ENCODE measurements at places on chromosomes 16 and 17.

DNA sequence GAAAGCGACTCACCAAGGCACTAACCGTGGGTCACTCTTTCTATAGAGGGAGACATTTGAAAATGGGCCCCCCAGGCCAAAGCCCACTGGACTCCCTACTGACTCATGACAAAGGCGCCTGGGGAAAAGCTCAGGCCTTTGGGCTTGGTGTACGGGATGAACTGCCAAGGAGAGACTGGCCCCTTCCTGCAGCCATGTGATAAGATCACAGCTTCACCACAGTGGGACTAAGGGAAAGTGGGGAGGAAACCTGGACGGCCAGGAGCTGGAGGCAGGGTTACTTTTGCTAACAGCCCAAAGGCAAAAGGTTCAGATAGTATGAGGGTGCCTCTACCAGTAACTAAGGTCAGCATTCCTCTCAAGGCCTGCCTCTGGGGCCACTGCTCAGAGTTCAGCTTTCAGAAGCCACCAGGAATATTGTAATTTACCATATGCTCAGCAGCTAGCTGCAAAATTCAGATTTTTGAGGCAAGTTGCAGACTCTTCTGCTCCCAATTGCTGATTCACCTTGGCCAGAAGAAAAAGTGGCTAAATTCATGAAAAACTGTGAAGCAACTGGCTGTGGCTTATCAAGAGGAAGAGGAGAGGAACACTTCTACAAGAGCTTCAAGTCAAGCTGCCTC lies 37.1 kb upstream of the SLC25A19 start:
- DNase-seq, result no peak

DNA sequence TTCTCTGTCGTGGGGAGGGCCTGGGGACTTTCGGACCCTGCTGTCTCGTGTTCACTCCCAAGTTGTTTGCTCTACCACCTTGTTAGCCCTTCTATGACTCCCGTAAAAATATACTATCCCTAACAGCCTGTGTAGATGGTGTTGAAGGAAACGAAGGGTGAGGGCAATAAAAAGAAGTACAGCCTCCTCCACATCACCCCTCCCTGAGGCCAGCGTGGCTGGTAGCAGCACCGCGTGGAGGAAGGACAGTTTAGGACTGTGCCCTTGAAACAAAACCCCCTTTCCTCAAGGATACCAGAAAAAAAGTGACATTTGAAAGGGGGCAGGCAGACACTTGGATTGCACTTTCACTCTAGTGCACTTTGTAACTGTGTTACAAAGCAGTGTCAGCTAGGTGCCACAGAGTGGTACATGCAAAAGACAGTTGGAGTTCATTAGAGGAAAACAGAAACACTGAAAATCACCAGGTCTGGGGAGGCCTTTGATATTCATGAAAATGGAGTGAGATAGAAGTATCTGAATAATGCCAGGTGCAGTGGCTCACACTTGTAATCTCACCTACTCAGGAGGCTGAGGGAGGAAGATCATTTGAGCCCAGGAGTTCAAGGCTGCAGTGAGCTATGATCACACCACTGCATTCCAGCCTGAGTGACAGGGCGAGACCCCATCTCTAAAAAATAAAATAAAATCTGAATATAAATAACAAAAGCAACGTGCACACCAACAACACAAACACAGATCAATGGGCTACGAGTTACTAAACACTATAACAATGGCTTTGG lies 53.8 kb downstream of the TBX4 start:
- DNase-seq, result no peak

- DNase-seq, result no peak
Observed at GRCh38 chr17:76528528-76529223, 8.8 kb downstream of the CYGB start.

GRCh38 chr17:65173284-65173793 lies 36.2 kb downstream of the RGS9 start:
- DNase-seq, result no peak

DNA sequence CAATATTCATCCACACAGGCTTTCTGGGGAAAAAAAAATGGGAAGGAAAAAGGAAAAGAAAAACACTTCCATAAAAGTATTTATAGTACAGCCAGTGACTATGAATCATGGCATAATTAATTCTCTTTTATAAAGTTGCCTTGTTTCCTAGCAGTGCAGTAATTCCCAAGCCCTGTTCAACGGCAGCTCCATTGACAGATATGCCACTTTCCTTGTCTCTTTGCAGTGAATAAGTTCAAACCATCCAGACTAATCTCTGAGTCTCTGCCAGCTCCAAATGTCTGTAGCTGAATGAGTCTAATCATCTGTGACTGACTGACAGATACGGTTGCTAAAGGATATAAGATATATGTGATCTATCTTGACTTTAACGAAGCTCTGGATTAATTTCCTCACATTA lies 52.9 kb upstream of the KCNJ16 start:
- no peak for DNase-seq

DNA sequence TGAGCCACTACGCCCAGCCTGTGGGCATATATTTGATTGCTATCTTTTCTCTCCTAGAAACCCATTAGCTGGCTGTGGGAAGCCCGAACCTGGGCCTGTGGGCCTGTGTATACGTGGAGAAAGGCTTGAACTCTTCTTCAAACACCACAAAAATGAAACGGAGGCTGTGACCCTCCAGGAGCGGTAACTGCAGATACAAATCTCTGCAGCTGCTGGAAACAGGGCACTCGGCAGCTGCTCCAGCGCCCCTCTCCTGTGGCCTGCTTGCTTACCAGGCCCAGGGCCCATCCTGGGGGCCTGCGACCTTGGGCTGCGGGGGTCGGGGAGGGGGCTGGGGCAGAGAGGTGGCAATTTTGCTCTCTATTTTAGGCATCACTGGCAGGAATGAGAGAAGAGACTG lies 28.0 kb upstream of the MTSS2 start:
- DNase-seq, result no peak

GRCh38 chr16:24821129-24821528 lies 24.6 kb upstream of the SLC5A11 start:
- no peak for DNase-seq

DNA sequence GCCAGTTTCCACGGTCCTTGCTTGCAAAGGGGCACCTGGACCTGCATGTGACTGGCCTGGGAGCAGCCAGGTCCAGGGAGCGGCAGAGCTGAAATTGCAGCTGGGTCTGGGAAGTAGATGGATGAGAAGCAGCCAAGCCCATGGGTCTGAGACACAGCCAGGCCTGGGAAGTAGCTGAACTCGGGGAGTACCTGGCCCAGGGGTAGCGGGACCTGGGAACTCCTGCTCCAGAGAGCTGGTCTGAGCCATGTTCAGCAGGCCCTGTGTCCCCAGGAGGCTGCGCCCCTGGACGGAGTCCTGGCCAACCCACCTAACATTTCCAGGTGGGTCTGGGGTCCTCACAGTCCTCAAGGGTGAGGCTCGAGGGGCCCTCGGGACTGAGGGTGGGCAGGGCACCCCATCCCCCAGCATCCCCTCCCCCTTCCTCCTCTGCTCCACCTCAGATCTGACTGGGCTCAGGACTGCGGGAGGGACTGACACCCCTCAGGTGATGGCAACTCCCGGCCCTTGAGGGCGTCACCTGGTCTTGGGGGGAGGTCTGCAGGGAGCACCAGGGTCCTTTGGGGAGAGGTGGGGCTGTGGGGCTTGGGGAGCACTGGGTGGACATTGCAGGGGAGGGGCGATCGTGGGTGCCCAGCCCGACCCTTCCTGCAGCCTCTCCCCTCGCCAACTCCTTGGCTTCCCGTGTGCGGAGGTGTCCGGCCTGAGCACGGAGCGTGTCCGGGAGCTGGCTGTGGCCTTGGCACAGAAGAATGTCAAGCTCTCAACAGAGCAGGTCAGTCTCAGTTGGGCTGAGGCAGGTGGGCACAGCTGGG lies 3.0 kb downstream of the MSLN start:
- no peak for DNase-seq

DNA sequence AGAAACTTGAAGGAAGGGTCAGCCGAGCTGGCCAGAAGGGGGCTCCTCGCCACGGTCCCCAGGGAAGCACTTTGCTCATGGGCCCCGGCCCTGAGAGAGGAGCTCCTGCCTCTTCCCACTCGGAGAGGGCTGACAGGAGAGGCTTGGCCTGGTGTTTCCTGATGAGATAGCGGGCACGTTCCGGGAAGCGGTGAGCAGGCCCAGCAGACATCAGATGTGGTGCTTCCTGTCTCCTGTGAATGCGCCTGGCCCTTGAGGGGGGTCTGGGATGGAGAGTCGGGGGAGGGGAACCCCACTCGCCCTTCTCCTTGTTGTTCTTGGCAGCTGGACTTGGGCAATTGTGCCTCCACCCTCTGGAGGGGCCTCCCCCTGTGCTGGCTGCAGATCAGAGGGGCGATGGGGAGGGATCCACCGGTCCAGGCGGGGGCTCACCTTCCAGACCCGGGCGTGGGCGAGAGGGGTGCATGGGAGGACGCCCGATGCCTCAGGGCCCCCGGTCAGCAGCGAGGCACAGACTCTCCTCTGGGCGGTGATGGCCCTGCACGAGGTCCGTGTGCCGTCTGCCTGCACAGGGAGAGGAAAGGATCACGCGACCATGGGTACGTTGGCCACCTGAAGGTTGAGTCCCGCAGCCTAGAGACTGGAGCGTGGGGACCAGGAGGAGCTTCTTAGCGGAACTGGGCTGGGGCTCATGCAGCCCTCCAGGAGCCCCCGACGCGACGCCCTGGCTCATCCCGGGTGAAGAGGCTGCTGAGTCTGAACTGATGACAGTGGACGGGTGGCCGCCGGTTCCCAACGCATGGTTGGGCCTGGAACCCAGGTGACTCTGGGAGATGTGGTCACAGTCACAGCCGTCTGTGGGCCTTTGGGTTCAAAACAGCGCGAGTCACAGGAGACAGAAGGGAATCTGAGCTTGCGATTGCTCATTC lies 25.4 kb downstream of the METRNL start:
- no peak for DNase-seq

DNA sequence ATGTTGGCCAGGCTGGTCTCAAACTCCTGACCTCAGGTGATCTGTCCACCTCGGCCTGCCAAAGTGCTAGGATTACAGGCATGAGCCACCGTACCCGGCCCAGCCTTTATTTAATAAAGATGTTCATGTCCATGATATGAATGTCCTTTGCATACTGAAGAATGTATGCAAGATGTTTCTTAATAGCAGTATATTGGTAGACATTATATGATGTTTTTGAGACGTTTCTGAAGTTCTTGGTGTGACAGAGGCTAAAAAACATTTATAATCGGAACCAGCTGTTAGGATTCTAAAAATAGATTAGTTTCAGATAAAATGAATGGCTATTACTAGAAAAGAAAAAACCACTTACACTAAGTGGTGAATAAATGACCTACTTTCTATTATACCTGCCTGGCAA lies 11.8 kb downstream of the PDZD9 start:
- DNase-seq, result no peak

GRCh38 chr16:19881783-19882182 lies 2.9 kb downstream of the GPRC5B start:
- DNase-seq, result no peak

DNA sequence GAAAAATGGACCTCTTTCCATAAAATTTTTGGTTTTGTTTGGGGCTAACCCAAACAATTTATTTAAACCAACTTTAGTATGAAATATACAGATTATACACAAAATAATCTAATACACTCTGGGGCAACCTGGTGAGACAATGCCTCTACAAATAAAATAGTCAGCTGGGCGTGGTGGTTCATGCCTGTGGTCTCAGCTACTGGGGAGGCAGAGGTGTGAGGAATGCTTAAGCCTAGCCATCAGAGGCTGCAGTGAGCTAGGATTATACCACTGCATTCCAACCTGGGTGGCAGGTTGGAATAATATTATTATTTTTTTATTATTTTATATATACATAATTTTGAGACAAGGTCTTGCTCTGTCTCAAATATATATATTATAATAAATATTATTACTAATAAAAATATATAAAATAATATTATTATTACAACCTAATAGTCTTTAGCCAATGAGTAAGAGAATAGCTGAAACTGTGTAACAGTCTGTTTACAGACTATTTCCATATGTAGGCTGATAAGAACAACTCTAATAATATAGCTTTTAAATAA lies 50.5 kb downstream of the GLG1 start:
- DNase-seq, result no peak

DNA sequence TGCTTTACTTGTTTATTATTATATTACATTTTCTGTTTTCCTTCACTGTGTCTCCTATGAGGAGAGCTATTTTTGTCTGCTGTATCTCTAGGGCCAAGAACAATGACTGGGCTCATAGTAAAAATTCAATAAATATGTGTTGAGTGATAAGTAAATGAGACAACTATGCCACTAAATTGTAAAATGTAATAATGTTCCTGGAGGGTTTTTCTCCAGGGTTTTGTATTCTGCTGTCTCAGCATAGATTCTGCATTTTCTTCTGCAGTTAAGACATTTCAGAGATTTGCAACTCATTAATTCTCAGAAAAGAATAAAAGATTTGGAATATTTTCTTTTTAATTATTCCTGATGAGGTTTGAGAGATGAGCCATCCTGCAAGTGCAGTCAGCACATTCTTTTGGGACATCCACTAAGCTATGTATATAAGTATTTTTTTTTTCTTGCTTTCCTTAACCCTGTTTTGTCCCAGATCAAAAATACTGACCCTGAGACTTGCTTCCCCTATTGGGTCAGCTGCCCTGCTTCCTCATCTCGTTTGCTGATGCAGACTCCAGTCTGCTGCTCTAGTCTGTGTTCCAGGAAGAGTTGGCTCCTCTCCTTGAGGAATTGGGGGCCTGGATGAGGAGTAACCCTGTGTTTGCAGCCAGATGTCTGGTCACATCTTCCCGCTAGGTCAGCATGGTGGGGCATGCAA lies 122.9 kb downstream of the ABCA8 start:
- DNase-seq, result no peak

DNA sequence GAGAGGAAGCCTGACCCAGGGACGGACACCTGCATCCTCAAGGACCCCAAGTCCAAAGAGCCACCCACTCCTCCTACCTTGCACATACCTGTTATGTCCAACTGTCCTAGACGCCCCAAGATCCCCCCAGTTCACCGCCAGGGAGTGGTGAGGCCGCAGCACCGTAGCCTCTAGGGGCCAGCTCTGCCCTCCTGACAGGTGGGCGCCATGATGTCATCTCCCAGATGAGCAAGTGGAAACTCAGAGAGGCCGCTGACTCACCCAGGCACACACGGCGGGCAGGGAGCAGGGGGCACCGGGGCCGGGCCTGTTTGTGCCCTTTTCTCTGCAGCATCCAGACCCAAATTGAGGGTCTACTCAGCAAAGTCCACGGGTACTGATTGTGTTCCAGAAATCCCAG lies 4.8 kb upstream of the ZNF469 start:
- DNase-seq, result no peak

All from type B pancreatic cell (in vitro differentiated cells).